ENCODE measurements at places on chromosomes 6 and 20.

DNA sequence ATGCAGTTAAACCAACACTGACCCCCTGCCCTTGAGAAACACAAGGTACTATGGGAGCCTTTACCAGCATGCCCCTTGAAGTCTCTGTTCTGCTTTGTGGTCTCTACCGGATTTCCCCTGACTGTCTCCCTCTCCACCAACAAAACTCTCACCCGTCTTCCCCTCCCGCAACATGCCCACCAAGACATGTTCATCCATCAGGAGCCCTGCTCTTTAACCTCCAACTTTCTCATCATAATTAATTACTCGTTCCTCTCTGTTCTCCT lies 1.1 kb downstream of the ZNF165 start:
- no peak for DNase-seq

DNA sequence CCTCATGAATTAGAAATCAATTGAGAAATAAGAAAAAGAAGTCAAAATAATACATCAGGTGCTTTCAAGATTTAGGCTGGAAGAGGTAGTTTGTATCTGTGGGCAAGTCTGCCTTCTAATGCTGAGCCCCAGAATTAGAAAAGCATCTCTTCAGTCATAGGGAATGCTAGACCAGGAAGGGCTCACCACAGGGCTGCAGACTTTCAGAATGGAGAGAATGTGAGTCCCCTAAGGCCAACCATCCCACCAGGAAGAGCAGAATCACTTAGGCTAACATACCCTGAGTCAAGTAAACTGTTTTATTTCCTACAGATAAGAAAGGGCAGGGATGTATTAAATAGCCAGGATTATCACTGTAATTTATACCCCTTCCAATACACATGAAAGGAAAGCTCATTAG lies 510.2 kb downstream of the RNF144B start:
- DNase-seq, result no peak

GRCh38 chr6:151482290-151482689 lies 11.5 kb upstream of the CCDC170 start:
- no peak for DNase-seq

DNA sequence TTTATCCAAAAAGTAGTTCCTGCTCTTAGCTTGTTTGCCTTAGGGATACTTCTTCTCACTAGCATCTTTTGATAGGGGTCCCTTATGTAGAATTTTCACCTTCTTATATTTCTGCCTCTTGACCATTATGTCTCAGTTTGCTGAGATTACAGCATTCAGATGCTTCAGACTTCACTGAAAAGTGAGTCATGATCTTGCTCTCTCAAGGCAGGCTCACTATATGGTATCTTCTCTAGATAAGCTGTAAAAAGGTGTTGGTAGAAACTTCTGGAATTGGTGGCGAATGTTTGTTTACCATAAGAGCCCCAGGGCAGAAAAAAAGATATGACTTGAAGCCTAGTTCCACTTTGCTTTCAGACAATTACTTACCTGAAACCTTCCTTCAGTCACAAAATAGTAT lies 19.7 kb downstream of the GTPBP2 start:
- no peak for DNase-seq

- no peak for DNase-seq
Observed at GRCh38 chr20:582204-582603, 27.9 kb downstream of the TCF15 start.

DNA sequence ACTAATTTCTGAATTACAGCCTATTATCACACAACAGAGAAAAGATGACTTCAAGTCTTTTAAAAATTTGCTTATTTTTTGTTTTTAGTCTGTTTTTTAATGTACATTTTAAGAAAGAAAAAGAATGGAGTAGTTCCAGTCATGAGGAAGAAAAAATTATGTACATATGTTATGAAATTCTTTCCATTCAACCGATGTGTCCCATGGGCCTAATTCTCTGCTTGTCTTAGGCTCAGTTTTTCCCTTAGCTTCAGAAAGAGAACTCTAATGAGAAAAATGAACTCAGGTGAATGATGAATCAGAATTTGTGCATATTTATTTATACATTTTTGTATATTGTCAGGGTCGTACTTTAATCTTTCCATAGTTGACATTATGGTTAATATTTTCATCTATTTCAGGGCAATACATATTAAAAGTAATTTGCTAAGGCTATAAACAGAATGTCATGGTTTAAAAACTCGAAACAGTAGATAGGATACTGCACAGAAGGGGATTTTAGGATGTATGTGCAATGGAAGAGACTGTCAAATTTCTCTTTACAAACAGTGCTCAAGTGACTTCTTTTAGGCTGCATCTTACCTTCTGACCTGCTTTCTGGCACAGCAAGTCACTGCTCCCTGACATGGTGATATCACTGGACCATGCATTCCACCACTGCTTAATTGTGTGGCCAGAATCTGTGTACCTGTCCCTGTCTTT lies 153.1 kb downstream of the EPHA7 start:
- no peak for DNase-seq

DNA sequence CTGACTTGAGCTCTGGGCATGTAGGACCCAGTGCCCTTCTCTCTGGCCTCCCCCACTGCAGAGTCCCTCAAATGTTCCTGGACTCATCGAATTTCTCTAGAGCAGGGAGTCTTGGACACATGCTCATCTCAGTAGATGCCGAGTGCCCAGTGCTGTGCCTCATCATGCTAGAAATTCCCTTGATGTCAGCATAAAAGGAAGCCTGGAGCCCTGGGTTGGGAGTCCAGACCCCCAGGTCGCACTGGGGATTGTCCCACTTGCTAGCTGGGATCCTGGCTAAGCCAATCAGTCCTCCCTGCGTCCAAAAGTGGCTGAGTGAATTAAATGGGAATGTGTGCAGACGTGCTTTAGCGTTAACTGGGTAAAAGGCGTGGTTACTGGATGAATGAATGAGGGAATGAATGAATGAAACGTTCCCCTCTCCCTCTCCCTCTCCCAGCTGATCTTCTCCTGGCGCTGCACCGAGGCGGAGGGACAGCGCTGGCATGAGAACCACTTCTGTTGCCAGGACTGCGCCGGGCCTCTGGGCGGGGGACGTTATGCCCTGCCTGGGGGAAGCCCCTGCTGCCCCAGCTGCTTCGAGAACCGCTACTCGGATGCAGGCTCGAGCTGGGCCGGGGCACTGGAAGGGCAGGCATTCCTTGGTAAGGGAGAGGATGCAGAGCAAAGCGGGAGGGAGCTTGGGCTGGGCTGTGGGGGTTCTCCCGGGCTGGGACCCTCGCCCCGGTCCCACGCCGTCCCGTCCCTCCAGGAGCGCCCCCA lies 1.6 kb upstream of the TOMM6 start:
- no peak for DNase-seq

Measured in H7 (cell line).